ENCODE measurements at places on chromosomes 2 and 18.
A peak's percentile ranks its signal among the peaks of the same experiment; 100 is the strongest.

DNA sequence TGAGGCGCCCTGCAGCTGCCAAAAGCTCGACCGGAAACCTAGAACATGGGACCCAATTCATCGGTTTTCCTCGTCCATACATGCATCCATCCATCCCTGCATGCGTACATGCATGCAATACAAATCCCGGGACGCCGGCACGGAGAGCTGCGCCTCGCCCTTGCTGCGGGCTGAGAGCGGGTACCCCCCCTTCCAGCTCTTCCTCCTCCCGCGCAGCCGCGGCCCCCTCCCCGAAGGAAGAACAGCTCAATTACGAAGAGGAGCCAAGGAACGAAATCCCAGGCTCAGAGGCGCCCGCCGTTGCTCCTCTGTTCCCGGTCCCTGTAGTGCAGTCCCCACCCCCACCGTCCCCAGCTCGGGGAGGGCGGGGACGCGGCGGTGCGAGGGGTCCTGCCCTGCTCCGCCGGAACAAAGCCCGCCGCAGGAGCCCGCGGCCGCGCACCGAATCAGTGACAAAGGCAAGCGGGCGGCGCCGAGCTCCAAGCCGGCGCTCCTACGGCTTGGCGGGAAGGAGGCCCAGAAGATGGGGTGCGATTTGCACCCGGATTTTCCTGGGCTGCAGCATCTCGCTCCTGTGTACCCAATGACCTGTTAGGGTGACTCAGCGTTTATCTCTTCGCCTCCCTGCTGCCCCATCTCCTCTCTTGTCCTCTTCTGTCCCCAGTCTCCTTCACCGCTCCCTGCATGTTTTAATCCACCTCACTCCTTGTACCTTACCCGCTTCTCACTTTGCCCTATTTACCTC is 8.9 kb upstream of the POU3F3 start:
- no peak for DNase-seq

- DNase-seq = no peak
Measured at GRCh38 chr18:46400449-46400848, 256.6 kb downstream of the LOXHD1 start.

DNA sequence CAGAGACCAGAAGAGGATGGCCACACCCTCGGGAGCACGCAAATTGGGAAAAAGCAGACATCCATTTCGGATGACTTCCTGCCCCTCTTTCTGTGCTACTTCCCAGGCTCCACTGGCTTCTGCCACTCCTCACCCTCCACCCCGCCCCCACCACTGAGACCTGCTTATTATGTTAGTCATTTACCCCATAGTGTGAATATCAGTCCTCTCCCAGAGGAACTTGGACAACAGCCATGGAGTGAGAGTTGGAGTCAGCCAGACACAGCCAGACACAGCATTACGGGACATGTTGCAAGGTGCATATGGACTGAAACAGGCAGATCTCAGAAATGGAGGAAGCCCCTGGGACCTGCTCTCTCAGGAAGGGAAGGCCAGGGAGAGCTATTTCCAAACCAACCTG is 51.8 kb downstream of the CTIF start:
- peak; percentile 95 for DNase-seq

- DNase-seq = no peak
Measured at GRCh38 chr18:12373771-12374116, 3.3 kb downstream of the AFG3L2 start.

GRCh38 chr2:37181726-37182684 is 6.5 kb downstream of the SULT6B1 start:
- no peak for DNase-seq

- no peak for DNase-seq
Measured at GRCh38 chr2:162749994-162750393, 88.6 kb downstream of the KCNH7 start.

DNA sequence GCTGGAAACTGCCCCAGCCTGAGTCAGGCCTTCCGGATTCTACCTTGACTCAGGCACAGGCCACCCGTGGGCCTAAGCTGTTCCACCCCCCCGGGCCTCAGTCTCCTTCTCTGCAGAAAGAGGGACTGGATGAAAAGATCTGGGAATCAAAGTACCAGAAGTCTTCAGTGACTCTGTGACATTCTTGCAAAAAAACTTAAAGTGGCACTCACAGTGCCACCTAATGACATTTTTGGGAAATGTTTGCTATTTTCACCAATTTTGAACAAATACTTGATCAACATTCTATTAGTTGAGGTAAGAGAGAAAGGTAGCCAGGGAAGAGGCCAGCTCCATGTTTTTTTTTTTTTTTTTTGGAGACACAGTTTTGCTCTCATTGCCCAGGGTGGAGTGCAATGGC is 48.3 kb upstream of the ACAA2 start:
- no peak for DNase-seq

DNA sequence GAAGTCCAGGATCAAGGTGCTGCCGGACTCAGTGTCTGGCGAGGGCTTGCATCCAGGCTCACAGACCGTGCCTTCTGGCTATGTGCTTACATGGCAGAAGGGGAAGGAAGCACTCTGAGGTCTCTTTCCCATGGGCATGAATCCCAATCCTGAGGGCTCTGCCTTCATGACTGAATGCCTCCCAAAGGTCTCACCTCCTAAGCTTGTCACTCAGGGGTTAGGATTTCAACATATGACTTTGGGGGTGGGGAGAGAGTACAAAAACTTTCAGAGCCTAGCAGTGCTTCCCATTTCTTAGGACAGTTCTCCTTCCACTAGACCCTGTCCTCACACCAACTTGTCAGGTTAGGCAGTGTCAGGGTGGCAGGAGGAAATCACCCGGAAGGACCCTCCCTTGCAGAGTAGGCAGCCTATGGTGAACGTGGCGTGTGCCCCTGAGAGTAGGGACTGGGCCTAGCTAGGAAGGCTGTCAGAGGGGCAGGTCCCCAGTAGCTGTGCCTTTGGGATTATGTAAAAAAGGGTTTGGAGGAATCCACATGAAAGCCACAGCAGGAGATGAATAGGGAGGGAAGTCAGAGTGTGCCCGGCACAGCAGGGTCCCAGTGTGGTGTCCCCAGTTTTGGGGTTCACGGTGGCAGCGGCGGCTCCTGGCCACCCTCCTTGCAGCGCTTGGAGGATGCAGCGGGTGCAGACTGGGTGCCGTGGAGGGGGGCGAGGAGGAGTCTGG is 233.3 kb downstream of the LDLRAD4 start:
- no peak for DNase-seq

DNA sequence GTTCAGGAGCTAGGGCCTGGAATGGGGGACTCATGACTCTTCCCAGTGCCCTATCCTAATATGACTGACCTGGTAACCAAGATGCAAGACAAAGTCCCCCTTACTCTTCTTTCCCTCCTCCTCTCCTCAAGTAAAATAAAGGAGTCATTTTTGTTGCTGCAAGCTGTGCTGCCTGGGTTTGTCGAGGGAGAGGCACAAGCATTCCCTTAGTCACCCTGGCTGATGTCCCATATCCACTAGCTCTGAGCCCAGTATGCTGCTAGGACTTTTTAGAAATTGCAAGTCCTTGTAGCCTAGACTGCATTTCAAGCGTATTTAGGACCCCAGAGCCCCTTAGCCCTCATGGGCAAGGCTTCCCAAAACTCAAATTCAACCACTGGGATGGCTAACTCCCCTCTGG is 338.5 kb upstream of the SETBP1 start:
- DNase-seq = peak; percentile 22

DNA sequence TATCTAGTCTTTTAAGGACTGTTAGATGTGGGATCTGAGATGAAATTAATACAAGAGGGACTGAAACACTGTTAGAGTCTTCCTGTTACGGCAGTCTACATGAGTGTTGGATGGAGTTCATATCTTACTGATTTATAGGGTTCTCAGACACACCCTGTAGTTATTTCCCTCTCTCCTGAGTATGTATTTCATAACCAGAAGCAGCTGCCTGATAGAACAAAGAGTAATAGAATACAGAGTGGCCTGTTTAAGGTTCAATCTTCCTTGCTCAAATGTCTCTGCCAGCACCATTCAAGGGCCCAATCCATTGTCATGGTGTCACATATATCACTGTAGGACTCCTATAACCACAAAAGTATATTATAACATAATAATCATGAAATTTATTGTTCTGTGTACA is 1229.1 kb upstream of the ACVR2A start:
- DNase-seq = no peak

DNA sequence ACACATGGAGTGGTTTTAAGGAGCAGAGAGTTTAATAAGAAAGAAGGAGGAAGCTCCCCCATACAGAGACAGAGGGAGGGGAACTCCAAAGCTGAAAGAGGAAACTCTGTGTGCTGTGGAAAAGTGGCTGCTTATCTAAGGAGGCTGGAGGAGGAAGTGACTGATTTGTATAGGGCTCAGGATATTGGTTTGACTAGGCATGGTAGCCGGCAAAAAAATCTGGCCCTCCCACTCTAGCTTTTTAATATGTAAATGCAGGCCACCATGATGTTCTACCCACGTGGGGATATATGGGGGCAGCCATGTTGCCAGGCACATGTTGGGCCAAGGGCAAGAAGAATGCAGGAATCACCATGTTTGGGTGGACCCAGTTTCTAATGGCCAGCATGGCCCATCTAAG is 64.3 kb downstream of the HNMT start:
- no peak for DNase-seq

GRCh38 chr2:171655586-171655985 is 31.7 kb upstream of the DYNC1I2 start:
- DNase-seq = no peak

- DNase-seq = no peak
Measured at GRCh38 chr2:31387850-31388249, 26.7 kb downstream of the XDH start.

GRCh38 chr2:142299021-142299420 is 168.2 kb upstream of the LRP1B start:
- DNase-seq = no peak

- DNase-seq = peak; percentile 31
Measured at GRCh38 chr2:174614261-174614660, 16.7 kb upstream of the WIPF1 start.

DNA sequence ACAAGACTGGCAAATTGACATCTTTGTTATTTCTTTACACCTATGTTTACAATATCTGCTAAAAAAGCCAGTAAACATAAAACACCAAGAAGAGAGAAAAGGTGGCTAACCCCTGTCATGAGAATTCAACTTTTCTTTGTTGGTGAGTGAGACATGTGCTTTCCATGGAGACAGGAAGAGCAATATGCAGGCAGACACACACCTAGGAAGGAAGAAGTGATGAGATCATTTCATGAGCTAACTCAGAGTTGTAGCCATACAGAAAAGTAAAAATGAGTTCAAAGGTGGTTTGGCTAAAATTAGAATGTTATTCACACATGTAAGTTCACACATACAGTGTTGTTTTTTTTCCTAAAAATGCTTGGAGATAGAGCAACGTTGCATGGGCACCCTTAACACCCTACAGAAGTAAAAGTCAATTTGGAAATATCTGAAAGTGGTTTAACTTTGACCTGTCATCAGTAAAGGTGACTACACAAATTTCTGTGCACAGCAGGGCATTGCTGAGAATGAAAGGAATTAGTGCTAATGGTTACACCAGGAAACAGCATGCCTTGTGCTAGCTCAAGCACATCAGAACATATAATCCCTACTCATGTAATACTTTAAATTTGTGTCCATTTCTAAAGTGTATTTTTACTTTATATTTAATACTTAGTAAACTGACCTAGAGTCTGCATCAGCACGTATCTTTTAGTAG is 557.6 kb downstream of the CBLN2 start:
- DNase-seq = no peak

DNA sequence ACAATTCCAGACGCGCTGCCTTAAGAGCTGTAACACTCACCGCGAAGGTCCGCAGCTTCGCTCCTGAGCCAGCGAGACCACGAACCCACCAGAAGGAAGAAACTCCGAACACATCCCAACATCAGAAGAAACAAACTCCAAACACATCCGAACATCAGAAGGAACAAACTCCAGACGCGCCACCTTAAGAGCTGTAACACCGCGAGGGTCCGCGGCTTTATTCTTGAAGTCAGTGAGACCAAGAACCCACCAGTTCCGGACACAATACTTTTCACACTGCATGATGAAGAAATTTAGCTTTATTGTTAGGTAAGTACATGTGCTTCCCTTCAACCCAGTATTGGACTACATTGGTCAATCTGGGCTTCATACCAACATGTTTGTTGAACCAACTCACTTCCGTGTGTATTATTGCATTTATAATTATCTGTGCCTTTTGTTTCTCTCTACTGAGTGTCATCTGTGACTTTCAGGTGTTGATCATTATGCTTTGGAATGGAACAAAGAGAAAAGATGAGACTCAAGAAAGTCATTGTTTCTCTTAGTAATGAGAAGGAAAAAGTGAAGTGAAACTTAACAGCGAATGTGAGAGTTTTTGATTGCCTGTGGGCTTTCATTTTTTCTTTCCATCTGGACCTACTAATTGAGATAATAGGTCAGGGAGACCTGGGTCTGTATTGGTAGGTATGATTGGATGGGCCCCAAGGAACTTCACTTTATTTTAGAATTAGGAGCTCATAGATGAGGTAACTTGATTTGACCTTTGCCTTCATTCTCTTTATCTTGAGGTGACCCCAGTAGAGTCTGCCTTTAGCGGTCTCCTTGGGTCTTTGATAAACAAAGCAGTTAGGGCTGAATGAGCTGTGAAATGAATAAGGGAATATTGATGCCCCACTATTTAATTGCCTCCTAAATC is 76.1 kb upstream of the CAVIN2 start:
- DNase-seq = no peak

DNA sequence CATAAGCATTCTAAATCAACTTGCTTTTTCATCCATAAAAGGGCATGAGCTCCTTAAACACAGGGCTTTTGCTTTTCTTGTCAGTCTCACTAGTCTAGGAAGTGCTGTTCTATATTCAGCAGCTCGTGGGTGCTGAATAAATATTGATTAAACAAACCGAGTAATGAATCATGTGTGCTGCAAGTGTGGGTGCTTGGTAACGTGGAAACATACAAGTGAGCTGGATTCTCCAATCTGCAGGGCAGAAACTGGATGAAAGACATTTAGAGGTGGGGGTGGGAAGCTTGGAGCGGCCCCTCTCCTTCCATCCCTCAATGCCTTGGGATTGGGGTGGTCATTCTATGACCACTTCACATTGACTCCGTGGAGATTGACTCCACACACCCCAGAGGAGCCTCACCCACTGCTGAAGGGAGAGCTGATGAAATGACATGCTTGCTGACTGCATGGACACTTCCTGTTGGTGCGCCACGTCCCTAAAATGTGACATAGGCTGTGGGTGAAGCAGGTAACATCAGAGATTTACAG is 114.6 kb downstream of the DOCK10 start:
- peak; percentile 94 for DNase-seq

GRCh38 chr2:19109518-19109917 is 248.9 kb downstream of the OSR1 start:
- no peak for DNase-seq

DNA sequence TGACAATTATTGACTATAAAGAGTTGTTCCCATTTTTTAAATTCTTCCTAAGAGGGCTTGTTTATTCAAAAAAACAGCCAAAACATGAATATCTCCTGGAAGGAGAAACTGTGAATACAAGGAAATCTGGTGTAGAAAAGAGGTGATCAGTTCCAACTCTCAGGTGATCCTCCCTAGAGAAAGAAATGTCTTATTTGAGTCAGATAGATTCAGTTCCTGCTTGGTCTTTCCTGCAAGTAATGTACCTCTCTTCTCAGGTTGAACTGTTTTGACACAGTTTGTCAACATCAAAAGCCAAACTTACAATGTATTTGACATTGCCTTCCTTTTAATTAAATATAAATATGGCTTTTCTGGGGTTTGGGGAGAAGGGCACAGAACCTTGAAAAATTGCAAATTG is 567.4 kb downstream of the ARHGAP15 start:
- no peak for DNase-seq

- DNase-seq = no peak
Measured at GRCh38 chr2:210642333-210642732, 85.9 kb downstream of the CPS1 start.
